ENCODE measurements at places on chromosomes 1 and 21.
A peak's percentile ranks its signal among the peaks of the same experiment; 100 is the strongest.

DNA sequence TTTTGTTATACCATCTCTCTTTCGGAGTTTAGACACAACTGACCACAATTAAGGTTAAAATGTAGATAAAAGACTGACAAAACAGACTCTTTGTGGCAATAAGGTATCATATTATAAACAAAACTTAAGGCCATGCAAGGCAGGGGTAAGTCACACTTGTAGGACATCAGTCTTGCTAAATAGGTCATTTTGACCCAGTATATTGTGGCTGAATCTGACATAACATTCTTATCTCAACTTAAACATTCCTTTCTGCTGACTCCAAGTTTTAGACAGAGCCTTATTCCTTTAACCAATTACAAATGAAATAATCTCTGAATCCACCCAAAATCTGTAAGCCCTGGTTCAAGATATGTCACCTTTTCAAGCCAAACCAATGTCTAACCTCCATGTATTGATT lies 733.4 kb upstream of the B3GALT2 start:
- DNase-seq = no peak

DNA sequence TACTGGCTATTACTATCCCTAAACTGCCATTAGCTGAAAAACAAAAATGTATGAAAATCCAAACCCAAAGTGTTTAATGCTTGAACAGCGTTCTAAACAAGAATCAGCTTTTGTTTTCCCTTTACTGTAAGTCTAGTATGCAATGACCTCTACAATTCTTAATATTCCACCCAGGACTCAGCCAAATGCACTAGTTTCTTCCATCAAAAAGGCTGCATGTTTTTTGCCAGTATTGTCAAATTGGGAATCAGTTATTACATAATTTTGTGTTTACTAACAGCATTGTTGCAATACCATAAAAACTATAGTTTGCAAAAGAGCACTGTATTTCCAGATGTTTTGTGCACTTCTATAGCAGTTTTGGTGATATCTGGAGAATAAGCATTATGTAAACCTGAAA lies 634.5 kb downstream of the LTN1 start:
- no peak for DNase-seq

DNA sequence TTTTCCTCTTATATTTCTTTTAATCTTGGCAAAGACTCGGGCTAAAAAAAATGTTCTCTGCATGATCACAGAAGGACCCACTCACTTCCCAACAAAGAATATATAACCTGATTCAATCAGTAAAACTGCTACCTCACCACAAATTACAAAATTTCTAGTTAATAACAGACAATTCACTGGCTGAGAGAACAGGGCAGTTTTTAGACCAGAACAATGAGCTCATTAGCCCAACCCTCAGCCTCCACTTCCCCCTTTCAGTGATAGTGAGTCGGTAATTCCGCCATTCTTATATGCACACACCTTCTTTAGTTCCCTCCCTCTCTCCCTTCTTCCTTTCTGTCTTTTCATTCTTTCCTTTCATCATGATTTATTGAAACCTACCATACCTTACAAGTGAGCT lies 8.9 kb downstream of the SIPA1L2 start:
- DNase-seq = no peak

DNA sequence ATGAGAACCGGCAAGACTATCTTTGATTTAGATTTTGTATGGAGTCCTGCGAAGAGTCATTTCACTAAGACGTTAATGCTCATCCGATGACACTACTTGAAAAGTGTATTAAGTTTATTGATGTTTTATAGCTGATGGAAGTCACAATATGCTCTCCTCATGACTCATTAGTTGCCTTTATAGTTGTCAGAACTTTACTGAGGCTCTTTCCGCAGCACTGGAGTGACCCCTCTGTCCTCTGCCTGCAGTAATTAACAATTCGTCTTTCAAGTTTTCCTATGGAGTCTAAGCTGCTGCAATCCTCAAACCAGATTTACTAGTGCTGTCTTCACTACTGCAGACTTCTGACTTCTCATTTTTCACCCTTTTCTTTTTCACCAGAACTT lies 853 bp downstream of the USP16 start:
- DNase-seq = no peak

- peak; percentile 93 for DNase-seq
Observed at GRCh38 chr21:15706696-15707095, 23.1 kb upstream of the USP25 start.
